Vagina (tissue), 2 donors: ENCODE measurements at places on chromosomes 7 and 10. TPM values are rescaled to one million over a fixed set of nuclear protein-coding genes. Genes with fewer than 3 reads are reported as not detected.

DNA sequence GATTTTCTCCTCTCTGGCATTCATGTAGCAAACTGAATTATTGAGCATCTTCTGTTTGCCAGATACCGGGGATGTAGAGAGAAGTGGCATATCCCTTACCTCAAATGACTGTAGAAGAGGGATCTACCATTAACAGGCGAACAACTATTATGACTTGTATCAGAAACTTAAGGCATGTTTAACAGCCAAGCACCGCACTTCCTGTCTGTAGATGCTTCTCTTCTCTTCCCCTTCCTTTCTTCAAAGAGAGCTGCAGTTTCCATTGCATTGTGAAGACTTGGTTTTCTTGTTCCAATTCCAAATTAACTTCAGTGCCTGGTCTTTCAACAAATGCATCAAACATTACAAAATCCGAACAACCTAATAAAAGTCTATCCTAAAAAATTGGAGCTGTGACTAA is 49.3 kb downstream of the LRRC4 start:
- H3K4me1 ChIP-seq = peaks cover 9% of the 10 kb centered on the region
- no peak overlapping the region for H3K4me3 ChIP-seq
- H3K36me3 ChIP-seq = no peaks in the 10 kb centered on the region
- H3K27me3 ChIP-seq = no peaks in the 10 kb centered on the region

GRCh38 chr10:673492-673891 is 16.0 kb downstream of the DIP2C start:
- H3K27me3 ChIP-seq = no peaks in the 10 kb centered on the region
- no peak overlapping the region for H3K27ac ChIP-seq
- H3K36me3 ChIP-seq = no peaks in the 10 kb centered on the region
- H3K4me3 ChIP-seq = no peak overlapping the region
- no peak for DNase-seq

GRCh38 chr10:43046288-43046991 is 30.4 kb upstream of the RET start:
- H3K27me3 ChIP-seq = no peaks in the 10 kb centered on the region
- no peaks in the 10 kb centered on the region for H3K36me3 ChIP-seq
- H3K4me3 ChIP-seq = no peak overlapping the region
- no peak for DNase-seq
- no peaks in the 10 kb centered on the region for H3K4me1 ChIP-seq

The CNTNAP2 gene
- total RNA-seq = 2.2 TPM

- H3K27ac ChIP-seq = no peak overlapping the region
- no peak for DNase-seq
- no peaks in the 10 kb centered on the region for H3K36me3 ChIP-seq
- H3K27me3 ChIP-seq = no peaks in the 10 kb centered on the region
- H3K4me3 ChIP-seq = no peak overlapping the region
- no peaks in the 10 kb centered on the region for H3K4me1 ChIP-seq
Observed at GRCh38 chr10:4515721-4516120, 310.3 kb upstream of the AKR1E2 start.

DNA sequence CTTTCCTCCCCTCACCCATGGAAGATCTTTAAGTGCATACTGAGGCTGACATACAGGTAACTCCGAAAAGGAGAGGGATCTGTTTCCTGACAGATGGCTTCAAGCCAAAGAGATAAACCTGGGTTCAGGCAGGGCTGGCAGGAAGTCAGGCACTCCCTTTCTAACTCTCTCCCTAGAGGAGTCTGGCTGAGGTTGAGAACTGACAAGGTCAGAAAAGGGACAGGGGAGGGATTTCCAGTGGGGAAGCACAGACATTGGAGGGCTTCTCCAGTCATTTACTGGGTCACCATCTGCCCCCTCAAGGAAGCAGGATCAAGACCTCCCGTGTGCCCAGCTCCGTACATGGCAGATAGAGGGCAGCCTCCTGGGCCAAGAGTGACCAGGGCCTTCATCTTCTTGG is 31.6 kb downstream of the TLX1 start:
- H3K4me1 ChIP-seq = no peaks in the 10 kb centered on the region
- H3K27me3 ChIP-seq = no peaks in the 10 kb centered on the region
- DNase-seq = no peak
- no peaks in the 10 kb centered on the region for H3K36me3 ChIP-seq
- no peak overlapping the region for H3K4me3 ChIP-seq

- no peak for DNase-seq
- no peaks in the 10 kb centered on the region for H3K4me1 ChIP-seq
- no peak overlapping the region for H3K4me3 ChIP-seq
- H3K36me3 ChIP-seq = no peaks in the 10 kb centered on the region
- H3K27ac ChIP-seq = no peak overlapping the region
Observed at GRCh38 chr10:133034762-133035161, 53.0 kb upstream of the ADGRA1 start.

The FAM237B gene
- not detected for total RNA-seq

DNA sequence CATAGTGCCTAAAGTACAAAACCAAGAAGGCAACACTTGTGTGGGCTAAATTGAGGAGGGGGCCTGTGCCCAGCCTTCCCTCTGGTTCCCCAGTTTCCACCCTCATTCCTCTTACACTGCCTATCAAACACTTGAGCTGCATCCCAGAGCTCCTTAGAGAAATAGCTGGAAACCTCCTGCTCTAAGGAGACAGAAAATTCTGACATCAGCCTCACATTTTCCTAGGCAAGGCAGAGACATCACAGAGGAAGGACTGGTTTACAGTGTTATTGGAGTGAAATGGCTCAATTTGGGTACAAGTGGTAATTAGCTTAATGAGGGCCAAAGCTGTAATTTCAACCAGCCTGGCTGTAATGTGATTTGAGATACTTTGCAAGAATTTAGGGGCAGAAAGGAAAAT is 192.3 kb upstream of the AOAH start:
- no peak overlapping the region for H3K4me3 ChIP-seq
- H3K4me1 ChIP-seq = no peaks in the 10 kb centered on the region
- DNase-seq = no peak
- no peaks in the 10 kb centered on the region for H3K36me3 ChIP-seq
- no peaks in the 10 kb centered on the region for H3K27me3 ChIP-seq
- H3K27ac ChIP-seq = no peak overlapping the region

The FBXW4 gene
- total RNA-seq = 49.6 TPM
